Esophagus squamous epithelium (tissue), 5 donors: ENCODE measurements at places on chromosomes 7 and 10.

- DNase-seq = no peak
These were observed 28.3 kb upstream of the PIP4K2A start for GRCh38 chr10:22742678-22743077.

GRCh38 chr10:102280397-102281101 lies 35.2 kb downstream of the GBF1 start:
- no peak for DNase-seq

GRCh38 chr10:119209035-119209735 lies 1.8 kb downstream of the GRK5 start:
- DNase-seq = no peak

- peak; percentile 67 for DNase-seq
These were observed 7.6 kb upstream of the ORAI2 start for GRCh38 chr7:102425639-102426267.

GRCh38 chr10:123640016-123640535 lies 26.1 kb upstream of the GPR26 start:
- DNase-seq = no peak

GRCh38 chr7:29237489-29237888 lies 42.9 kb downstream of the CHN2 start:
- no peak for DNase-seq

DNA sequence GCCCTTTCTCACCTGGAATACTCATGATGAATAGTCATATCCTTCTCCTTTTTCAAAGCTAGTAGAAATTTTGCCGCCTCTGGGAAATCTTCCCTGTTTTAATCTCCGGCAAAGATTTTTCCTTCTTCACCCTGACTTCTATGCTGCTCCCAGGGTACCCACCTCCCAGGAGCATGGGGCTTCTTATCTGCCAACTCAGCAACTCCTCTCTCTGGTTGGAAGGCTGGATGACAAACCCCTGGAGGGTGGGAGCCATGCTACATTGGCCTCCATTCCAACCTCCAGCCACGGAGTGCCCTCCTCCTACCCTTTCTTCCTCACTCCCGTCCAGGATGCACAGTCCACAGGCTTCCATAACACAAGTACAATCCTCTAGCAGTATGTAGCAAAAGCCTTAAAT lies 19.9 kb downstream of the NEUROG3 start:
- DNase-seq = no peak

GRCh38 chr7:120272701-120273475 lies at the start of gene KCND2:
TSS of gene KCND2 (plus strand) at chr7:120273175.
- DNase-seq = no peak

- DNase-seq = no peak
These were observed 56.3 kb upstream of the ZPBP start for GRCh38 chr7:50149369-50149768.

- no peak for DNase-seq
These were observed 17.2 kb upstream of the SLC18A3 start for GRCh38 chr10:49592726-49593563.

GRCh38 chr7:17524746-17525145 lies 226.3 kb downstream of the AHR start:
- no peak for DNase-seq

DNA sequence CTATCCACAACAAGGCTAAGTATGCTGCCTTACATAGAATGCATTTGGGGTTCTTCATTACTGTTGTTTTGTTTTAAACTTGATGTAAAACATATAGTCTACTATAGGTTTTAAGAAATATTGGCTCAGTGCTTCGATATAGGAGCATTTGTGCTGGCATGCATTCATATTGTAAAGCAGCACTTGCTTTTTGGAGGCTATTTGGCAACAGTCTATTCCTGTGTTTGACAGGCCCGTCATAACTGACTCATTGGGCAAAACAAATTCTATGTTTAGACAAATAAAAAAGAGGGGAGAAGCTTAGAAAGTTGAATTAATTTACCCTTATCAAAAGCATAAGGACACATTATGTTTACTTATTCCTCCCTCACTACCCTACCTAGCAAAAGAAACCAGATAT lies 38.4 kb upstream of the PLXDC2 start:
- DNase-seq = no peak

DNA sequence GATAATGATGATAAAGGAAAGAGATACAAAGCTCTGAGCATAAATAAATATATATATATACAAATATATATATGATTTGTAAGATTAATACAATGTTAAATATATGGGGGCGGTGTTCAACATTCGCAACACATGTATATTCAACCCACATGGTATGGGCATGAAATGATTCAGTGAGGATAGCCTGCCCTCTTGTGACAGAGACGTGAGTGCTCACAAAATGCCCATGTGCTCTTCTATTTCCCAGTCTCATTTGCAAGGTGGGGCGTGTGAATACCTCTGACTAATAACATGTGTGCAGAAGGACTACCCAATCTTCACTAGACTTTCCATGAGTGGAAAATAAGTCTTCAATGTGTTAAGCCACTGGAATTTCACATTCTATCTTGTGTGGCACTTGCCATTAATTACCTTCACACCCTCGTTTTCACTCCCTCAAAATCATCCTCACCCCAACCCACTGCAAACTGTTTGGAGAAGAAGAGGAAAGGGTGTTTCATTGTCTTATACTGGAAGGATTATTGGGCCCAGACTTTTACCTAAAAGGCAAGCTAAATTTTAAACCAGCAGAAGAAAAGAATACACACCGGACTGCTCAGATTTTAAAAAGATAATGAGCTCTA lies 26.9 kb downstream of the ASAH2 start:
- no peak for DNase-seq

DNA sequence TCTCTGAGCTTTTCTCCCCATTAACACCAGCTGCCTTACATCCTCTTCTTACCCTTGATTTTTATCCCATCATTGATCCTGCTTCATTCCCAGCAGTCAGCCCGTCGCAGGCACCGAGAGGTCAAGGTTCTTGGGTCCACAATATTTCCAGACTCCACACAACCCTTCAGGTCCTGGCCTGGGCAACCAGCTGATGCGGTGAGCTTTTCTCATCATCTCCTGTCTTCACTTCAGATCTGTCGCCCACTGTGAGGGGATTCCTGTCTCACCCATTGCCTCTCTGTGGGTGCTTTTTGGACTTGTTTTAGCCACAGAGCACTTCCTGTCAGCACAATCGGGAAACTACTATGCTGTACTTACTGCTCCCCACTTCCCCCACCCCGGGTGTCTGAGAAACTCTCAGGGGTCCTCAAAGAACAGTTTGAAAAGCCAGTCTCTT lies 8.4 kb upstream of the PVRIG start:
- DNase-seq = no peak

DNA sequence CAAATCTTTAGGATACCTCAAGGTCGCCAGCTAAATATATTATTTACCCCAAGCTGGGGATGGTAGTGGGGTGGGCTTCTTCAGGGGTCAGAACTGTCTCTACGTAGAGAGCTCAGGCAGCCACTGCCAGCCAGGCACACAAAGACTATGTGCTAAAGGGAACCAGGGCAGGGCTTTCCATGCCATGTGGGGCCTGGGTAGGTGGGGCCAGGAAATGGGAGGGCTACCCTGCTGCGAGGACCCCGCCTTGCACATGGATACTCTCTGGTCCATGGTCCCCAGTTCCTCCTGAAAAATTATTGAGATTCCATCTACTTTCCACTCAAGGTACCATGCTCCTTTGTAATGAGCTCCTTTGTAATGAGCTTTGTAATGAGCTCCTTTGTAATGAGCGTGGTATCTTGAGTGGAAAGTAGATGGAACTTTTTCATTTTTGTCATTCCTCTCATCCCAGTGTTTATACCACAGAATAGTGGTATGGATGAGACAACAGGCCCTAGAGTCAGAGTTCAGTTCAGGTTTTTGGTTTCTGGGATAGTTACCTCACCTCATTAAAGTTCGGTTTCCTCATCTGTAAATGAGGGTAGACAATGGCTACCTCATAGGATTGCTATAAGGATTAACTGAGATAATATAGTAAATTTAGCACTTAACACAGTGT lies 5.8 kb downstream of the SYNPO2L start:
- no peak for DNase-seq

- no peak for DNase-seq
These were observed 112.1 kb downstream of the SGMS1 start for GRCh38 chr10:50511492-50512213.

DNA sequence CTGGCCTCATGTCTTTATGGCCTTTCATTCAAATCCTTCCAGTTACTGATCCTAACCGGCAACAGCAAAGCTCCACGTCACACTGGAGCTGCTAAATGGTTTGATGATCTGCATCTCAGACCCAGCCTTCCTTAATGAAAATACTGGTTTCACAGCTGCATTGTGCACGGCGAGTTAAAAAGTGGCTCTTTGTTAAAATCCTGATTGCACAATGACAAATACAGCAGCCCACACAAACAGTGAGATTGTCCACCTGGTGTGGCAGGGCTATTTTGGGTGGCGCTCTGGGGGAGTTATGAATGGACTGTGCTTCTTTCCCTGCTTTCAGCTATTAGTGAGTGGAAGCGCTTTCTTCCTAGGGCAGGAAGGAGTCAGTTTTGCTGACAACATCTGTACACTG lies 63.4 kb upstream of the C1QL3 start:
- DNase-seq = no peak

GRCh38 chr7:116509982-116510579 lies 10.5 kb downstream of the CAV2 start:
- no peak for DNase-seq

GRCh38 chr7:74269757-74270277 lies 15.6 kb upstream of the RFC2 start:
- DNase-seq = no peak

- no peak for DNase-seq
These were observed 63.2 kb downstream of the PARP12 start for GRCh38 chr7:139999516-139999915.

DNA sequence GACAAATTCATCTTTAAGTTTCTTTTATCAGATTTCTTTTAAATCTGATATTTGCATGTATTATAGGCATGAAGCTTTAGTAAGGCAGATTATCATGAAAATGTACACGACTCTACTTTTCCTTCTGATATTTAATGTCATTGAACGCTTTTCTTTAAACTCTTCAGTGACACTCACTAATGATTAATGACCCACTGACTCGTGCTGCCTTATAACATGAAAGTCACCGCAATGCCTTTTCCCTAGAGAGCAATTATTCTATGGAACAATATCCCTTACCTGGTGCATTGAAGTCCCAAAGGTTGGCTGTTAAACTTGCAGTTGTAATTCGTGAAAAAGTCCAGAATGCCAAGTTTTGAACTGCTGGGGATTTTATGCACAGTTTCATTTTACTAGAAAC lies 33.4 kb upstream of the HGF start:
- DNase-seq = no peak

GRCh38 chr7:131933751-131934289 lies 377.4 kb upstream of the PODXL start:
- DNase-seq = no peak

DNA sequence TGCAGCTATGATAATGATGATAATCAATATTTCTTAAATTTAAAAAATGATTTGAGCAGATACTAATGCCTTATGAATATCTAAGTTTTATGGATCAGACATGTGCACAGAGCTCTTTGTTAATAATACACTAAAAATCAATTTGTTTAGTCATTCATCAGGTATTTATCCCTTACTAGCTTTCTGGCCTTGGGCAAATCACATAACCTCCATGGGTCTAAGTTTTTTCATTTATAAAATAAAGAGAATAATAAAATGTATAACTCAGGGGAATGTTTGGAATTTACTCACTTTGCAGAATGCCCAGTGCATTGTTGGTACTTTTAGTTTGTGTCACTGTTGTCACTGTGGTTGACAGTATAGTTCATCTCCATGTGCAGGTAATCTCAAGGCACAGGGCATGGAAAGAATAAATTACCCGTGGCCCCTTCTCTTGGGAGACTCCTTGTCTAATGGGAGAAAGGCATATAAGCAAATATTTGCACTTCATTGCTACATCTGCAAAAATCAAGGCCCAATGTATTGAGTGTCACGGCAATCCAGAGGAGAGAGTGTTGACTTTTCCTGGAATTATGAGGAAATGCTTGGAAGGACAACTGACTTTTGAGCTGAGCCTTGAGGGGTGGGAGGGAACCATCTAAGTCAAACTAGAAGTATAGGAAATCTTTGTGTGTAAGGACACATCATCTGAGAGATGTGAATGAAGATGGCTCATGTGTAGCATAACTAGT lies 64.7 kb upstream of the CTTNBP2 start:
- no peak for DNase-seq

- no peak for DNase-seq
These were observed 559 bp downstream of the VTI1A start for GRCh38 chr10:112447620-112447928.

- no peak for DNase-seq
These were observed 335.4 kb downstream of the PTPRN2 start for GRCh38 chr7:158252081-158252836.

GRCh38 chr7:135094472-135095237 lies 53.2 kb upstream of the TMEM140 start:
- DNase-seq = no peak

- no peak for DNase-seq
These were observed 142.5 kb upstream of the LRRTM3 start for GRCh38 chr10:66783316-66783715.

DNA sequence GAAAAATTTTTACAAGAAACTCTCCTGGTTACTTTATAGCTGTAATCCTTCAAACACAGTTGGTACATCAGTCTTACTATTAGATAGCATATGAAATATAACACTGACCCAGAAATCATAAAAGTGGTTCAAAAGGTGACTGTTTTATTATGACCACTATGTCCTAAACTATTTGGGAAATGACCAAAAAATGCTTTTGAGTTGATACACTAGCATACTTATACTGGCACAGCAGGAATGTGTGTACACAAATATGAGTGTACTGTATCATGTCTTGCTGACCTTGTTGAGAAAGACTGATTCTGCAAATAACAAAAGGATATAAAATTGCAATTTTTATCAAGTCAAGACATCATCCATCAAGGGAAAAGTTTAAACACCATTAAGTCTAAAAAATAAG lies 24.3 kb downstream of the CSTF2T start:
- no peak for DNase-seq

DNA sequence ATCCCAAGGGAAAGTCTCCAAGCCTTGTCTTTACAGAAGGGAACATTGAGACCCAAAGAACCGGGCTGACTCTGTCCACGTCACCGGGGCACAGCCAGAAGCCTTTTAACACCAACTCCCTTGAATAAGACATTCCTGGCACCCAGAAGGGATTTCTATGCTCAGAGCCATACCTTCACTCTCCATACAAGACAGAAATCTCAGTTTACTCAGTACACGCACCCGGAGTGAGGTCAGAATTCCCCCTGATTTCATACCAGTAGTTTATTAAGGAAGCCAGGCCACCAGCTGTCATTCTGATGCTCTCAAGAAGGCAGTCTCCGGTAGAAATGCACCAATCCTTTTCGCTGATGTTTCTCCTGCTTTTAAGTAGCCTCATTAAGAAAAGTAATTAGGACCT lies 134.2 kb upstream of the KCNMA1 start:
- no peak for DNase-seq
